PC-3 (cell line): ENCODE measurements at places on chromosomes 7 and 10. TPM values are rescaled to one million over a fixed set of nuclear protein-coding genes. Genes with fewer than 3 reads are reported as not detected.

DNA sequence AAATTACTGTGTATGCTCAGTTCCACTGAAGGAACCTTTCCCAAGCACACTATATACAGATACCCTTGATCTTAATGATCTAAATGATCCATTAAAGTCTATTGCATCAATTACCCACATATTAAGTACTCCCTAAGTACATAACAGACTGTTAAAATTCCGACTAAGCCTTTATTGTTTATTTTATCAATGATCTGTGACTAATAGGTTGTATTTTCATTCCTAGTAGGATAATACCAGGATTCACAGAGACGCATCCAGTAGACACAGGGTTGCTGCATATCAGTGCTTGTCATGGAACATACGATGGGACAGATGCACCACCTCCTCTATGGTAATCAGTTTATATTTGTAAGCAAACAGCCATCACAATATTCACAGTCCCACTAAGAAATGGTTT, 159.6 kb upstream of the SLC26A5 start:
- H3K27ac ChIP-seq: no peak overlapping the region
- H3K4me3 ChIP-seq: no peak overlapping the region
- no peaks in the 10 kb centered on the region for H3K27me3 ChIP-seq
- H3K36me3 ChIP-seq: no peaks in the 10 kb centered on the region

DNA sequence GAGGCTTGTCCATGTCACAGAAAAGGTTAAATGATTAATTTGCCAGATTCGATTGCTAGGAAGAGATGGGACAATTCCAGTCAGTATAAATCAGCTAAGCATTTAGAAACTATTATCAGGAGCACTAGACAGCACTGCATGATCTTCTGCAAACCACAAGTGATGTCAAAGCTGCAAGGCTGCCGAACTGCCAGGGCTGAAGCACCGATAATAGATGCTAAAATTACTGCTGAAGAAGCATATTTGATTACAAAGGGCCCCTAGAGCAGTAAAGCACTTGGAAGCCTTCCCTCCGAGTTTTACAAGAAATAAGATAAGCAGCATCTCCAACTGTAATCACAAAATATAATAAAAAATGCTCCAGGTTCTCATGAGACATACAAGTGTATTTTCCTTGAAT, 40.6 kb downstream of the RNLS start:
- no peaks in the 10 kb centered on the region for H3K27me3 ChIP-seq
- no peak overlapping the region for H3K4me3 ChIP-seq
- no peaks in the 10 kb centered on the region for H3K36me3 ChIP-seq
- no peak overlapping the region for H3K27ac ChIP-seq
- H3K4me1 ChIP-seq: no peaks in the 10 kb centered on the region
- no peak for DNase-seq

DNA sequence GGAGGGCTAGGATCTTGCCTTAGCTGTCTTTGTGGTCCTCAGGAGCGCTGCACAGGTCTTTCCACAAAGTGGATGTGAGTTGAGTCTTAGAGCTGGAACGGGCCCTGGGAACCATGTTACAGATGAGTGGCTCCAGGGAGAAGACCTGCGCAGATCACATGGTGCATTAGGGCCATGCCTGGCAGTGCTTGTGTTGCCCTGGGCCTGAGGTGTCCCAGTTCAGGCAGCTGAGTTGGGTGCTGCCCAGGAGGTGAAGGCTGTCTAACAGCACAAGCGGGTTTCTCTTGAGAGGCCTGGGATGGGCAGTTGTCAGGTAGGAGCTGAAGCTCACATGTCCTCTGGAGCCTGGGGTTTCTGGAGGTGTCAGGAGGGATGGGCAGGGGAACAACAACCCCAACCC, 33.7 kb upstream of the ANKRD2 start:
- H3K27ac ChIP-seq: no peak overlapping the region
- peaks cover 41% of the 10 kb centered on the region for H3K4me1 ChIP-seq
- H3K27me3 ChIP-seq: no peaks in the 10 kb centered on the region
- DNase-seq: peak; percentile 15
- H3K4me3 ChIP-seq: no peak overlapping the region
- no peaks in the 10 kb centered on the region; the same call in 1 of the 2 replicates for H3K36me3 ChIP-seq

Gene CNNM1
- 3.3 and 4.3 TPM in 2 replicates for total RNA-seq

DNA sequence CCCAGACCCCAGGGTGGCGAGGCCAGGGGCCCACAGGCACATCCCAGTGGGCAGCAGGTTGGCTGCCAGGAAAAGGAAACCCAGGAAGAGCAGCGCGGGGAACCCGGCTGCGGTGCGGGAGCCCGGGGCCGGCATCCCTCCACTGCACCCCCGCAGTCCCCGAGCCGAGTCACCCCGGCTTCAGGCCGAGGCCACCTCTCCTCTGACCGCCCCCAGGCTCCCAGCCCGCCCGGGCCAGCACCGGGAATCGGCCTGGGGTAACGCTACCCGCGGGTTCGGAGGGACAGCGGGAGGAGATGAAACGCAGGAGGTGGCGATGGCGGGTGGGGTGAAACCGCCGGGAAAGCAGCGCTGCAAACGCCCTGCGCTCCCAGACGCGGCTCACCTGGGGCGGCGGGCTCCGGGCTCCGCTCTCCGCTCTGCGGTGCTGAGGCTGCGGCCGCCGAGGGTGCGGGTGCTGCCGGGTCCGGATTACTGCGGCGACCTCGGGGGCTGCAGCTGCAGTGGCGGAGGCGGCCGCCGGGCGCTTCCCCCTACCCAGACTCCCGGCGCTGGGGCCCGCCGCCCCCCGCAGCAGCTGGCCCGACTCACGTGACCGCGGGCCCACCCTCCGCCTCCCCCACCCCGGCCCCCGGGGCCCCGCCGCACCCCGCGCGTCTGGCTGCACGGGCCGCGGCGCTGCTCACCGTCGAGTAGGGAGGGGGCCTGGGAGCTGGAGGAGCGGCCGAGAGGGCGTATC, at the start of gene SCRN1:
TSS of gene SCRN1 (minus strand) at position 545 of the 739 bp plus-strand sequence. CDS start 20,734 bp downstream, outside the sequence.
- no peaks in the 10 kb centered on the region for H3K27me3 ChIP-seq
- peak; percentile 25 for DNase-seq
- peak within 1 kb of the TSS; percentile 94 for H3K27ac ChIP-seq
- H3K4me1 ChIP-seq: peaks cover 41% of the 10 kb centered on the region
- peak within 1 kb of the TSS; percentile 97 for H3K4me3 ChIP-seq

DNA sequence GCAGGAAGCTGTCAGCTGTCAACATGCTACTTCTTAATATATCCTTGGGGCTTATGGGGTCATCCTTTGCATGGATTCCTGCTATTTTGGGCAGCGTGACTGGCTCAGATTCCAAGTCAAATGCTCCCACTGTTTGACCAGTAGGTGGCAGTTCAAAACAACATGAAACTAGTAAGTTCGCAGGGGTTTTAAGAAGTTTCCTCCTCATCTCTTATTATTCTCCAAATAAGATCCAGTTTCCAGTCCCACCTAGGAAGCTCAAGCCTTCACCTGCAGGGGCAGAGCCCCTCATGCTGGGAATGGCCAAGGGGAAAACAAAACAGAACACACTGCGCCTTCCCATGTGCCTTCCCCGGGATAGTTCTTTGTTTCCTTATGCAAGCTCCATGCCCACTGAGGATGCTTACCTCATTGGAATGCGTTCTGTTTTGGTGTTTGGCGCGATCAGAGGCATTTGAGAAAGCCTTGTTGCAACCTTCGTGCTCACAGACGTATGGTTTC, 259.8 kb downstream of the GLI3 start:
- peaks cover 3% of the 10 kb centered on the region; the same call in 1 of the 2 replicates for H3K36me3 ChIP-seq
- H3K27me3 ChIP-seq: no peaks in the 10 kb centered on the region
- no peak overlapping the region for H3K27ac ChIP-seq
- peaks cover 9% of the 10 kb centered on the region for H3K4me1 ChIP-seq
- DNase-seq: peak; percentile 67
- no peak overlapping the region for H3K4me3 ChIP-seq

DNA sequence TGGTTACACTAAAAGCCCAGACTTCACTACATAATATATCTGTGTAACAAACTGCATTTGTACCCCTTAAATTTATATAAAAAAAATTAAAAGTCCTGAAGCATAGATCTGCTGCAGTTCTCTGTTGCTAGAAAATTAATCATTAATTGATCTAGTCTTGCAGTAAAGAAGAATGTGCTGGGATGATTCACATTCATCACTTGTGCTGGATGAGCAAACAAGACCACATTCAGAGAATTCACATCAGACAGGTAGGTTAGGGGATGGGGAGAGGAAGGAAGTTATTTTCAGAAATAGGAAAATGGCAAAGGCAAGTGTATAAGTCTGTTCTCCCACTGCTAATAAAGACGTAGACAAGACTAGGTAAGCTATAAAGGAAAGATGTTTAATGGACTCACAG, 1019.0 kb downstream of the KCNMA1 start:
- H3K4me1 ChIP-seq: no peaks in the 10 kb centered on the region
- H3K36me3 ChIP-seq: no peaks in the 10 kb centered on the region
- DNase-seq: no peak
- no peak overlapping the region for H3K4me3 ChIP-seq
- no peak overlapping the region for H3K27ac ChIP-seq
- H3K27me3 ChIP-seq: no peaks in the 10 kb centered on the region

Gene LAMB1
- 74.3 and 101 TPM in 2 replicates for total RNA-seq

DNA sequence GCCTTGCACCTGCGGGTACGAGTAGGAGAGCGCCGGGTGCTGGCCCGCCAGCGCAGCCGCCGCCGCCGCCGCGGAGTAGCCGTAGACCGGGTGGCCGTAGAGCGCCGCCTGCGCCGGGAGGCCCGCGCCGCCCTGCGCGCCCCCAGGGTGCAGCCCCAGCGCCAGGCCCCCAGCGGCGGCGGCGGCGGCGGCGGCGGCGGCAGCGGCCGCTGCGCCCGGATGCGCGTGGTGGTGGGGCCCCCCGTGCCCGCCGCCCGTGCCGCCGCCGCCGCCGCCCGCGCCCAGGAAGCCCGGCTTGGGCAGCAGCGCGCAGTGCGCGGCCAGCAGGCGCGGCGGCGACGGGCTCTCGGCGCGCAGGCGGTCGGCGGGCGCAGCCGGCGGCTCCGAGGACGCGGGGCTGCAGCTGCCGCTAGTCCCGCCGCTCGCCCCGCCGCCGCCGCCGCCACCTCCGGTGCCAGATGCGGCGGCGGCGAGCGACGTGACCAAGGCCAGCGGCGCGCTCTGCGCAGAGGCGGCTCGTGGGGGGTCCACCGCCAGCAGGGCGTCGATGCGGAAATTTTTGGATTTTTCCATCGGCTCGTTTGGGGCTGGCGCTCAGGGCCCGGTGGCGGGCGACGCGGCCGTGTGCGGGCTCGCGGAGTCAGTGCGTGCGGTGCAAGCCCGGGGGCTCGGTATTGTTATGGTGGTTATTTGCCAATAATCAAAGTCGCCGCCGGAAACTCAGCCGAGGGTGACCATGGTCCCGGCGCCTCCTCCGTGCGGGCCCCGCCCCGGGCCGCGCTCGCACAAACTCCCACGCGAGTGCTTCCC, 480 bp downstream of the MNX1 start:
- no peak overlapping the region for H3K27ac ChIP-seq
- peaks cover 13% of the 10 kb centered on the region for H3K4me1 ChIP-seq

GRCh38 chr10:124935946-124936345, 6.0 kb upstream of the ZRANB1 start:
- peak; percentile 40 for DNase-seq
- no peak overlapping the region for H3K4me3 ChIP-seq
- no peak overlapping the region for H3K27ac ChIP-seq
- no peaks in the 10 kb centered on the region for H3K4me1 ChIP-seq

DNA sequence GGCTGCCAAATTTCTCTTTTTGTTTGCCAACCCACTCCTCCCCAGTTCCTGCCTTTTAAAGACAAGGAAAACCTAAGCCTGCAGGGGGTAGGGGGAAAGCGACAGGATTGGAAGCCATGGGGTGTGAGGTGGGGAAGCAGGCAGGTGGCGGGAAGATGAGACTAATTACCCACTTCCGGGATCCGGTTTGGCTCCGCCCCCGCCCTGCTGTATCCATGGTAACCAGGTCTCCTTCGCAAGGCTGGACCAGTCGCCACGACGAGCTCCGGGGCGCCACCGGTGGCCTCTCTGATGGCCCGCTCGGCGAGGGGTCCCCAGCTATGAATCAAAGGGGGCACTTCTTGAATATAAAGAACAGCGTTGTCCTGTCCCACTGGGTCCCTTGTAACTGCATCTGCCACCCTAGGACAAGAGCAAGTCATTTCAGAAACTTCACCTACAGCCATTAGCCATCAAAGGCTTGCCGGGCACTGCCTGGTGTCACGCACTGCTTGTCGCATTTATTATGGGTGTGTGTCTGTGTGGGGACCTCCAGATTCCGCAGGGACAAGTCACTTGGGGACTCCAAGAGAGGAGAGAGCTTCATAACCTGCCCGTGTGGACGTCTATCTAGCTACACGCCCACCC, 55.4 kb upstream of the LMTK2 start:
- H3K27ac ChIP-seq: no peak overlapping the region
- no peak overlapping the region for H3K4me3 ChIP-seq
- no peaks in the 10 kb centered on the region for H3K36me3 ChIP-seq
- no peaks in the 10 kb centered on the region for H3K27me3 ChIP-seq
- no peak for DNase-seq
- peaks cover 11% of the 10 kb centered on the region for H3K4me1 ChIP-seq

- H3K4me1 ChIP-seq: peaks cover 21% of the 10 kb centered on the region
- no peaks in the 10 kb centered on the region for H3K27me3 ChIP-seq
- H3K27ac ChIP-seq: no peak overlapping the region
- H3K36me3 ChIP-seq: no peaks in the 10 kb centered on the region
- no peak overlapping the region for H3K4me3 ChIP-seq
These were observed 85.5 kb upstream of the MKLN1 start for GRCh38 chr7:131242123-131242650.

DNA sequence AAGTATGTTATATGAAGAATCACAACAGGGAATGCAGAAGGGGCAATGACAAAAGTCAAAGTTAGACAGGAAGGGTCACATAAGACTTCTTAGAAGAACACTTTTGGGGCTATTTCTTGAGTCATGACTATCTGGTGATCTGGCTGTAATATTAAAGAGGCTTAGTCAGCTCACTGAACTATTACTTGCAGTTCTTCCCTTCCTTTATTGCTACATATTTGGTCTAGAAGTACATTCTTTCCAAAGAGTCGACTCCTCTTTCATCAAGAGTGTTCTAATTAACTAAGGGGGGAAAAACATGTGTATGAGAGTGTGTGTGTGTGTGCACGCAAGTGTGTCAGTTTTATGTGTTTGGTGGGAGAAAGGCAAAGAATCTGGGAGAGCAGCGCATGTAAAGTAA, 247.3 kb upstream of the LRRTM3 start:
- H3K27me3 ChIP-seq: no peaks in the 10 kb centered on the region
- H3K4me3 ChIP-seq: no peak overlapping the region
- peaks cover 10% of the 10 kb centered on the region for H3K4me1 ChIP-seq
- no peak overlapping the region for H3K27ac ChIP-seq
- no peaks in the 10 kb centered on the region for H3K36me3 ChIP-seq

Gene PLOD3
- 60.8 and 66.6 TPM in 2 replicates for total RNA-seq

Gene TET1
- 2.3 and 3.0 TPM in 2 replicates for total RNA-seq

Gene TFPI2
- total RNA-seq: 53.1 and 62.6 TPM in 2 replicates

DNA sequence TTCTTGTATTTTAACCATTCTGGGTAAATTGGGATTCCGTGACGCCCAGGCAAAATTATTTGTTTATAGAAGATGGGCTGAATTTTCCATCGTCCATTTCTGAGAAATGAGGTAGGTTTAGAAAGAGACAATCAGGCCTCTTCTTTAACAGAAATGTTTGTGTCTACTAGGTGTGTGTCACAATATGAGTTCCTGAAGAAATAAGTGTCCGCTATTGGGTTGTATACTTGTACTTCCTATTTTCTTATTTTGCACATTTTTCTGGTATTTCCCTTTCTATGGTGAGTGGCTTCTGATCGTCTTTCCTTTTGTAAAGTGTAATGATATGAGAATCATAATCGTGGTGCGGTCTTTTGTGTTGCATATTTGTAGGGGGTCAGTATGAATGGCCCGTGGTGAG, 83.9 kb downstream of the TCF7L2 start:
- H3K27me3 ChIP-seq: no peaks in the 10 kb centered on the region
- DNase-seq: no peak
- H3K36me3 ChIP-seq: peaks cover 14% of the 10 kb centered on the region; the same call in 1 of the 2 replicates
- H3K4me3 ChIP-seq: no peak overlapping the region
